ENCODE measurements at places on chromosomes 7 and 10. TPM values are rescaled to one million over a fixed set of nuclear protein-coding genes. Genes with fewer than 3 reads are reported as not detected.
A peak's percentile ranks its signal among the peaks of the same experiment; 100 is the strongest.

GRCh38 chr7:12524794-12525386 lies 45.6 kb upstream of the SCIN start:
- DNase-seq, result peak; percentile 16

DNA sequence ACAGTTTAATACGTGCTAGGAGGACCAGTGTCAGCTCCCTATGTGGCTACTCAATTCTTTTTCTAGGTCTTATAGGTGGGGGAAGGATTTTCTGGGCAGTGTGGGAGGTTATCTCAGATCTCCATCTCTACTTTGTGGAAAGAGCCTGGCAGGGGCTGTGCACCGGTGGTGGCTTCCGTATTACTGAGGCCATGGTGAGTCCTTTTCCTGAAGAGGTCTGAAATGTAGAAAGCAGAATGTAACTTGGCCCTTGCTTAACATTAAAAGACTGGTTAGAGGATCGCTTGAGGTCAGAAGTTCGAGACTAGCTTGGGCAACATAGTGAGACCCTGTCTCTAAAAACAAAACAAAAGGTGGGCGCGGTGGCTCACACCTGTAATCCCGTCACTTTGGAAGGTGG lies 2.7 kb upstream of the TPST1 start:
- no peak for DNase-seq

DNA sequence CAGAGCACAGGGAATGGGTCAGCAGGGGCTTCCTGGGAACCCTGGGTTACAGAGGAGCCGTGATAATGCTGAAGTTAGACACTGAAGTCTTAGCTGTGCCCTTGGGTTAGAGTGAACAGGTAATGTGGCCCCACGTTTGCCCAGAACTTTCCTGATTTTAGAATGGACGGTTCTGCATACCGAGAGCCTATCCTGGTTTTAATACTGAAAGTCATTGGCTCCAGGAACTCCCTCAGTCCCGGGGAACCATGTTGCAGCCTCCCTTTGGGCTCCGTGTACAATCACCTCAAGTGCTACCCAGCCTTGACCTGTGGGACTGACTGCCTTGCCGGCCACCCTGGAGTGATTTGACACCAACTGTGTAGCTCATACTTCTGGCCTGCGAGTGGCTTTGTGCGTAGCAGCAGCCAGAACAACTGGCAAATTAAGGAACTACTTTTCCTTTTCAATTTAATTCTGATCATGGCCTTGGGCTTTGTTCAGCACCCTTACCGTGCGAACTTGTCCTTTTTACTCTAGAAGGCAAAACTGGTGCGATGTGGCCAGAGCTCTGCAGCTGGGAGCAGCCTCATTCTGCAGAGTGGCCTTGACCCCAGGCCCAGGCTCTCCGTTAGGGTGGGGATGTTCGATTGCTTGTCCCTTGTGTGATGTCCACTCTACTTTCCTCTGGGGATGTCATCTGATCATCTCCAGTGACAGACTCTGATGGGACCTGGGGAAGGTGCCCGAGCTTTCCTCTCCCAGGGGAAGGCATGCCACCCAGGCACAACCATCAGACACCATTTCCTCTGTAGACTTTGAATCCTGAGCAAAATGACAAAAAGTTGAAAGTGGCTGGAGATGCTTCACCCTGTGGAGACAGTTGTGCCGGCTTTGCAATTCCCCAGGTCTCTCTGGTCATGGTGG lies 265.9 kb downstream of the GLRX3 start:
- DNase-seq, result no peak

DNA sequence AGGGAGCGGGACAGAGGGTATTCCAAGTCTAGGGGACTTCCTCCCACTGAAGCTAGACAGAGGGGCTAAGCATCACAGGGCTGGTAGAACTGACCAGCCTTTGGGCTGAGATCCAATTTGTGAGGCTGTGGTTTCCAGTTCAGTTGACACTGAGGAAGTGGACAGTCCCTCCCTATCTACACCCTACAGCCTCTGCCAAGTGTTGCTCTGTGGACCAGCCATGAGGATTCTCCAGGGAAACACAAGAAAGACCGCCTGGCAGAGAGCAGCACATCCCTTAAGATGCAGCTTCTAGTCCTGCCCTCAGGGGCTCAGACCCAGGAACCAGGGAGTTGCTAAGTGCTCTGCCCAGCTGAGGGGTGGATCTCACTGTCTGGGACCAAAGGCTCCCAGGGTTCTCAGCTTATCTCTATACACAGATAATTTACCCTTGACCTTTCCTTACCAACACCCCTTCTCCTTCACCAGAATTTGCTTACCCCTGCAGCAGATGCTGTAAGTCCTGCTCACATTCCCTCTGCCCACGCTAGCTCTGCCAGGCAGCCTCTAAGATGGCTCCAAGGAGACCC lies 252.0 kb downstream of the SKIDA1 start:
- DNase-seq, result no peak

DNA sequence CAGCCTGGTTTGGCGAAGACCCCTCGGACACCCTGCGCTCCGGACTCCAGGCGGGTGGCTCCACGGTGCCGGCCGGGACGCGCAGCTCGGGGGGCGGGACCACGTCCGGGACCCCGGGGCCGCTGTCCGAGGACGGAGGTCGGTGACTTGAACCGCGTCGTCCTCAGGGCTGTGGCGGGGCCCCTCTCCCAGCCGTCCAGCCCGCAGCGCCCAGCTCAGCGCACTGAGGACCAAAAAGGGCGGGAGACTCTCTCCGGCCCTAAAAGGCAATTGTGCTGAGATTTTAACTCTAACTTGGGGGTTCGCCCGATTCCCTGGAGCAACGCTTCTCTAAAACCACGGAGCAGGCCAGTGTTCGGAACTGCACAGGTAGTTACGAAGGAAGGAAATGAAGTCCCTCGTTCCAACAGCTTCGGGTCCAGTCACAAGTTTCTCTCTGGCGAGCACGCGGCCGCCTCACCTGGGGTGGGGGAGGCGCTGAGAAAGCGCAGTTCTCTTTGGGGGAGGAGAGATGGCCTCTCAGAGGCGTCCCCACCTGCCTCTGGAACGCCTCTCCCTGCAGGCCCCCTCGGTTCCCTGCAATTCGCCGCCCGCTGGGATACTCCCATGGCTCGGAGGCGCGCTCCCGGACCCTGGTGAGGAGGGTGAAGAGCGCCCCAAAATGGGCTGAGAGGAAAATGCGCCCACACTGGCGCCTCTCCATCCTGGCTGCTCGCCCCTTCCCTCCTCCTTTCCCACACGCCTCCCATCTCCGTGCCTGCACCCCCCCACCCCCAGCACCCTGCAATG lies 352.7 kb downstream of the DNAJB6 start:
- no peak for DNase-seq

GRCh38 chr7:33326485-33326848 lies 197.1 kb downstream of the BBS9 start:
- no peak for DNase-seq

- DNase-seq, result no peak
These were observed 318.4 kb upstream of the KAT6B start for GRCh38 chr10:74507951-74508350.

- DNase-seq, result peak; percentile 72
These were observed 60.0 kb upstream of the STEAP1B start for GRCh38 chr7:22559829-22560489.

DNA sequence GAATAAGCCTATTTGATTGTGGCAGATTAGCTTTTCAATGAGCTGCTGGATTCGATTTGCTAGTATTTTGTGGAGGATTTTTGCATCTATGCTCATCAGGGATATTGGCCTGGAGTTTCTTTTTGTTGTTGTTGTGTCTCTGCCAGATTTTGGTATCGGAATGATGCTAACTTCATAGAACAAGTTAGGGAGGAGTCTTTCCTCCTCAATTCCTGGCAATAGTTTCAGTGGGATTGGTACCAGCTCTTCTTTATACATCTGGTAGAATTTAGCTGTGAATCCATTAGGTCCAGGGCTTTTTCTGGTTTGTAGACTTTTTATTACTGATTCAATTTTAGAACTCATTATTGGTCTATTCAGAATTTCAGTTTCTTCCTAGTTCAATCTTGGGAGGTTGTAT lies 43.4 kb upstream of the KLF14 start:
- DNase-seq, result no peak

- DNase-seq, result no peak
These were observed 6.4 kb upstream of the PDCD4 start for GRCh38 chr10:110865186-110865808.

DNA sequence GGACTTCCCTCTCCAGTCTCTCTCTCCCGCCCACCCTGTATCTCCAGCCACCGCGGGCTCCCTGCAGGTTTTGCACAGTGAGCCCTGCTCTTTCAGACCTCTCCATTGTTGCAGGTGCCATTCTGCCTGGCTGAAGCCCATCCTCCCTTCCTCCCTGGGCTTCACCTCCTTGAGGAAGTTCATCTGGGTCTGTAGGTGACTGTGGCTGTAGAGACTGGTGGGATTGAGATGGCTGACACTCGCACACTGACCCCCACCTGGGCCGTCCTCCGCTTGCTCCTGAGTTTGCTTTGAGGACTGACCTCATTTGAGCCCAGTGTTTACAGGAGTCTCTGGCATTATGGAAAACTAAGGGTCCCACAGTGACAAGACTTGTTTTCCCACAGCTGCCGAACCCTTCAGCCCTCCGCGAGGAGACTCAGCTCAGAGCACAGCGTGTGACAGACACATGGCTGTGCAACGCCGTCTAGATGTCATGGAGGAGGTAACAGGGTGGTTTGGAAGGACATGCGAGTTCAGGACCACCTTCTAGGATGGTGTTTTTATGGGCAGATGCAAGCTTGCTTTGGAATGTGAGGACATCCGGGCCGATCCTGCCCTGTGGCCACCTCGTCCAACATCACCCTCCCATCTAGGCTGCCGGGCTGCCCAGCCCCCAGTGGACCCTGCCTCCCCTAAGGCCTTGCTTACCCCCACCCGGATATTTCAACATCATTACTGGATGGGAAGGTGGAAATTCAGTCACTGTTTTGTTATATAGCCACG lies 9.3 kb downstream of the PLAC9 start:
- DNase-seq, result no peak

DNA sequence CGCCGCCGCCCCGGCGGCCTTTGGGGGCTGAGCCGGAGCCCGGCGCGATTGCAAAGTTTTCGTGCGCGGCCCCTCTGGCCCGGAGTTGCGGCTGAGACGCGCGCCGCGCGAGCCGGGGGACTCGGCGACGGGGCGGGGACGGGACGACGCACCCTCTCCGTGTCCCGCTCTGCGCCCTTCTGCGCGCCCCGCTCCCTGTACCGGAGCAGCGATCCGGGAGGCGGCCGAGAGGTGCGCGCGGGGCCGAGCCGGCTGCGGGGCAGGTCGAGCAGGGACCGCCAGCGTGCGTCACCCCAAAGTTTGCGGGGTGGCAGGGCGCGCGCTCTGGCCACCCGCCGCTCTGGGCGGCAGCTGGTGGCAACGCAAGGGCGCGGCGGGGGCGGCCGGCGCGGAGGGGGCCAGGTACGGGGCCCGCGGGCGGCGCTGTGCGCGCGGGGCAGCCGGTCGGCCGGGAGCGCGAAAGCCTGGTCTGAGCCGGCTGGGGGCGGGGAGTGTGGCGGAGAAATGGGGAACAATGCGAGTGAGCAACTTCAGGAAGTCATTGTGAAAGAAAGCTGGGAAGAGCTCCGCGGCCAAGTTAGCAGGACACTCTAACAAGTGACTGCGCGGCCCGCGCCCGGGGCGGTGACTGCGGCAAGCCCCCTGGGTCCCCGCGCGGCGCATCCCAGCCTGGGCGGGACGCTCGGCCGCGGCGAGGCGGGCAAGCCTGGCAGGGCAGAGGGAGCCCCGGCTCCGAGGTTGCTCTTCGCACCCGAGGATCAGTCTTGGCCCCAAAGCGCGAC lies at the start of gene IKZF1:
Gene IKZF1, plus strand, starts transcription at position 588 of the 782 bp plus-strand sequence. CDS start 14,346 bp downstream, outside the sequence.
- peak; percentile 31 for DNase-seq

DNA sequence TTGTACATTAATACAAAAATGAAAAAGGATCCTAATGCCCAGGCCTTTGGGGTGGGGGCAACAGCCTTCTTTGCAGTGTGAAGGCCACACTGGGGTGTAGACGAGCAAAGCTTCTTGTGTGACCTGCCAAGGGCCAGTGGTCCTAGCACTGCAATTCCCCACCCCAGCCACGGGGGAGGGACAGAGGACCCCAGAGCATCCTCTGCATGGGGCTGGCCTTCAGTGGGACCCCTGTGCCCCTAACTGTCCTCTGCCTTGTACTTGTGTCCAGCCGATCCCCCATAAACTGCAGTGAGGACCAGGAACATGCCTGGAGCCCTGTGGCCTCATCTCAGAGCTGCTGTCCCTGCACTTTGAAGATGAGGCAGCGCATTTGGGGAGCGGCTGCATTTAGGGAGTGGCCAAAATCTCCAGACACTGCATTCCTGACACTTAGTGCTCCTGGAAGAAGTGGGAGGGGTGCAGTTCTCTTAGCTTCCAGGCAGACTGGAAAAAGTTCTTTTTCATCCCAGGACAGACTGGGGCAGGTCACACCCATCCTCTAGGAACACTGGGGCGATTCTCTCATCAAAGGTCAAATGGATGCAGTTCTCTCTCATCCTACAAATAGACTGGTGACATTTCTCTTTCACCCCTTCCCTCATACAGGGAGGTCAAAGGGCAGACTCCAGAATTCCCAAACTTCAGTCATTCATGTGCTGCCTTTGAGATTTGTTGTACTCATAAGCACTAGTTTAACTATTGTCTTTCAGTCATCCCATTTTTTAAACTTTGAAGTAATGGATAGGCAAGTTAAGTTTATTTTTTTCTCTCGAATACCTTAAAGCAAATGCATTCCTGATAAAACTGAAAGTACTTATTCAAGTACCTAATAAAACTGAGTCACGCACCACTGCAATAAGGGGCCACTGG lies 922 bp upstream of the MYO1G start:
- no peak for DNase-seq

DNA sequence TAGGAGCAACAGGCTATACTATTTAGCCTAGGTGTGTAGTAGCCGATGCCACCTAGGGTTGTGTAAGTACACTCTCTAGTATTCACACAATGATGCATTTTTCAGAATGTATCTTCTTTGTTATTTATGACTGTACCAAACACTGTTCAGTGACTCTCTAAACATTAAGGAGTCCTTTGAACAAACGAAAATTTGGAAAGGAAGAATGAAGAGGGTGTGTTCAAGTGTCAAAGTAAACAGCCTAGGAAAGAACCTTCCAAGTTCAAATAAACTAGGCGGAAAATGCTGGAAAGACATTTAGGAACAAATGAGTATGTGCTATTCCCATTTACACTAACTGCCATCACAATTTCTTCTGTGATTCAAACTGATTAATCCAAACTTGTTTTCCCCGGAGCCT lies 142.4 kb downstream of the CHCHD3 start:
- no peak for DNase-seq

FAM241B gene
- 13.9 TPM for total RNA-seq

ASAH2 gene
- 2.9 TPM for total RNA-seq

FAM24B gene
- total RNA-seq, result 2.9 TPM

SUN3 gene
- total RNA-seq, result not detected

ADAM22 gene
- 76.2 TPM for total RNA-seq

AKR1C4 gene
- not detected for total RNA-seq

PGAM2 gene
- total RNA-seq, result 4.5 TPM

CPA5 gene
- not detected for total RNA-seq

LIPJ gene
- 3.7 TPM for total RNA-seq

WASHC2C gene
- 34.6 TPM for total RNA-seq

CALML5 gene
- not detected for total RNA-seq

PALD1 gene
- 6.9 TPM for total RNA-seq
